ENCODE measurements at places on chromosomes 7 and 10.

DNA sequence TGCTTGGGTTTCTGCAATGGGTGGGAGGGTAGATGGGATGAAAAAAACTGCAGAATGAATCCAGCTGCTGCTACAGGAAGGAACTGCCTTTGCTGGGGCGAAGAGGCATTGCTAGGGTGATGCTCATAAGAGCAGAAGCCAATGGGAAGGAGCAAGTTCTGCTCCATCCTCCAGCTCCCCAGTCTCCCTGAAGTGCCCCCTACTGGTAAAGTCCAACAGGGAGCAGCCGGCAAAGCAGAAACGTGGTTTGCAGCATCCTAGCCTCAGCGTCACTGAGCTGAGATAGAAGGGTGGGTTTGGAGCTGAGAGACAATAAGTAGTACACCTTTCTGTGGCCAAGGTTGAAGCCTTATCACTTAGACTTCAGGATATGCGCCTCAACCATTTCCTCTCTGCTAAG, 220.5 kb downstream of the CCSER2 start:
- DNase-seq = no peak

GRCh38 chr7:50450590-50451032, 461 bp upstream of the FIGNL1 start:
- no peak for DNase-seq

- no peak for DNase-seq
Measured at GRCh38 chr10:71247414-71247705, 35.0 kb downstream of the UNC5B start.

GRCh38 chr7:98493030-98493778, 92.3 kb upstream of the BAIAP2L1 start:
- no peak for DNase-seq

DNA sequence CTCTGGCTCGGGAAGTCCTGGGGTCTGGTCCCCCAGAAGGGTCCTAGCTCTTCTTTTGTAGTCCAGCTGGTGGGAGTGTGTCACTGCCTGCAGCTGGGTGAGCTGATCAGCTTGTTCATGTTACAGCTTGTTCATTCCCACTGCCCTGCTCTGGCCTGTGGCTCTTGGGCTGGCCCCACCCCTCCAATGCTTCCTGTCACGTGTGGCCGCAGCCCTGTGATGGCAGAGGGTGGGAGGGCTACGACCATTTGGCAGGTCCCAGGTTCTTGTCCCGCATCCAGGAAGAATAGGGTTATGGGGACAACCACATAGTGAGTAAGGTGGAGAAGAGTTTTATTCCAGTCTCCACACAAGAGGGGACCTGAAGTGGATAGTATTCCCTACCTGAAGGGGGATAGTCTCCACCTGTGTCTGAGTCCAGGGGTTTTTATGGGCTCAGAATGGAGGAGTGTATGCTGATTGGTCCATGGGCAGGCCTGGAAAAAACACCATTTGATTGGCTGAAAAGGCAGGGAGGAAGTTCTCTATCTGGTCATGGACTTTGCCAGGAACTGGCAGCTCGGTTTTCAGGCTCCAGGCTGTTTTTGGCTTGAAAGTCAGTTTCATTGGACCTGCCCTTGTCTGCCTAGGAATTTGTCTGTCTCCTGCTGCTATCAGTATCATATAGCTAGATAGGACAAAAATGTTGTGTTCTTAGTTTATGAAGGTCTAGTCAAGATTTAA, 13.1 kb downstream of the SDHAF3 start:
- no peak for DNase-seq

DNA sequence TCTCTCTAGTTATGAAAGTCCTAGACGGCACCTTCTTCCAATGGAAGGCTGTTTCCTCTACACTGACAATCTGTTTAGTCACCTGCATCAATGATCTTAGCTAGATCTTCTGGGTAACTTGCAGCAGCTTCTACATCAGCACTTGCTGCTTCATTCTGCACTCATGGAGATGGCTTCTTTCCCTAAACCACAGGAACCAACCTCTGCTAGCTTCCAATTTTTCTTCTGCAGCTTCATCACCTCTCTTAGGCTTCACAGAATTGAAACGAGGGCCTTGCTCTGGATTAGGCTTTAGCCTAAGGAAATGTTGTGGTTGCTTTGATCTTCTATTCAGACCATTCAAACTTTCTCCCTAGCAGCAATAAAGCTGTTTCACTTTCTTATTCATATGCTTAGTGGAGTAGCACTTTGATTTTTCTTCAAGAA, 24.6 kb downstream of the NAMPT start:
- no peak for DNase-seq

GRCh38 chr10:100792574-100792973, 47.2 kb downstream of the PAX2 start:
- no peak for DNase-seq

GRCh38 chr10:24465124-24465874, 256.4 kb downstream of the KIAA1217 start:
- no peak for DNase-seq

DNA sequence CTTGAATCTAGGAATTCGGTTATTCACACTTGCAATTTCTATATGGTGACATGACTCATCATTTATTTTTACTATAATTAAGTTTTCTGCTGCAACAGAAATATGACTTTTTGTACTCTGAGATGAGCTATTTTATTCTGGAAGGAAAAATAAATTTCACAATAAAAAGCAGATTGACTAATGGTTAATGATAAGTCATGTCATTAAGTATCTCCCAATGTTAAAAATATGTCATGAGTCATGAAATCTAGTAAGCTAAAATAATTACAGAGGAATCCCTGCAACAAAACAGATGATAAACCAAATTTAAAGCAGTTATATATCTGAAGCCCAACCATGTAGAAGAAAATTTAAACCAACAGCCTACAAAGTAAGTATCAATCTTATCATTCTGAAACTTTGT, 149.2 kb downstream of the CACNA2D1 start:
- DNase-seq = no peak

DNA sequence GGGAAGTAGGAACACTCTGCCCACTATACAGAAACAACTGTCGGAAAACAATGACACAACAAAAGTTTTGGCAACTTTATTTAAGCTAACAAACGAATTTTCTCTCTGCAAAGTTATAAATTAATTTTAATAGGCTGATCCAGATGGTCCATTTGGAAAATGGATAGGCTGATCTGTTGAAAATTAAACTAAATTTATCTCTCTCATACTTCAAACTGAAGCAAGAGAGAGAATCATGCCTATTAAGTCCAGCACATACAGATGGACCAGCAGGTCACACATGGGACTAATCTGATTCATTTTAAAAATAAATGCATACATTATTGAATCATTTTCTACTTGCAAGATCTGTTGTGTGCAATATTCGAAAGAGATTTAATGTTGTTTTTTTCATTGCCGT, 110.1 kb downstream of the BTRC start:
- DNase-seq = no peak

DNA sequence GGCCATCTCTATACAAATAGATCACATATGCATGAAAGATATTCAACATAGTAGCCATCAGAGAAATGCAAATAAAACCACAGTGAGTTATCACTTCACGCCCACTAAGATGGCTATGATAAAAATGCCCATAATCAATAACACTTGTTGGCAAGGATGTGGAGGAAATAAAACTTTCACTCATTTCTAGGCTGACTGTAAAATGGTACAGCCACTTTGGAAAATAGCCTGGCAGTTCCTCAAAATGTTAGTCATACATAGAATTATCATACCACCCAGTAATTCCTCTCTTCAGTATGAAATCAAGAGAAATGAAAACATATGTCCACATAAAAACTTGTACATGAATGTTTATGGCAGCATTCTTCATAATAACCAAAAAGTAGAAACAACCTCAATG, 324.9 kb downstream of the LRRTM3 start:
- DNase-seq = no peak

DNA sequence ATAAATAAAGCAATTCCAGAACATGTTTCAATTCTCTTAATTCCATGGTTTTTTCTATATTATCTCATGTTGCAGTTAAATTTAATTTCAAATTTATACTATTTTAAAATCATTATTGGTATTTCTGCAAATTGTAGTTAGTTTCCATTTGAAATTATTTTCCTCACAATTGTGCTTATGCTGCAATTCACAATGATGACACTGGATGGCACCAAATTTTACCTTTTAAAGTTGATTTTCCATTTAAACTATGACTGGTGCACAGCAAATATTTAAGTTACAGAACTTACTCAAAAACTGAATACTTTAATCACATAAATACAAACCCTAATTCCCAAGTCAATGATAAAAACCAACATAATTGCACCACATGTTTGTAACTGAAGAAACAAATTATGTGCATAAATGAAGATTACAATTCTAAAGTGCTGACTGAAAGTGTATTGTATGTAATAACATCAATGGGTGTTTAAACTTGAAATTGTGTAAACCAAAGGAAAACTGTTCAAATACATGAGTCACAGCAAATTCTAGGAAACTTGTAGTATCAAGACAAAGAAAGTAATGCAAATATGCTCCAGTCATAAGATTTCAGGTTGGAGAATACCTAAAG, 75.3 kb upstream of the AASS start:
- DNase-seq = no peak

GRCh38 chr10:86334488-86335085, 32.0 kb downstream of the GRID1 start:
- no peak for DNase-seq

DNA sequence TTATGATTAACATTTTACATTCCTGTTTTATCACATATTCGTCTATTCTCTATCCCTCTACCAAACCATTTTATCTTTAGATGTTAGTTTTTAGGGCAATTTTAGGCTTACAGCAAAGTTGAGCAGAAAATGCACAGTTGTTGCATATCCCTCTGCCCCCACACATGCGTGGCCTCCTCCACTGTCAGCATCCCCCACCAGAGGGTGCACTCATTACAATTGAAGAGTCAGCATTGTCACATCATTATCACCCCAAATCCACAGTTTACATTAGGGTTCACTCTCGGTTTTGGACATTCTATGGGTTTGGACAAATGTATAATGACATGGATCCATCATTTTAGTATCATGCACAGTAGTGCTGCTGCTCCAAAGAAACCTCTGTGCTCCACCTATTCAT, 86.4 kb downstream of the WDR37 start:
- DNase-seq = no peak

Data from GM13976 (cell line).